ENCODE measurements at places on chromosomes 3 and 15.
A peak's percentile ranks its signal among the peaks of the same experiment; 100 is the strongest.

GRCh38 chr15:53196242-53196641, 406.1 kb upstream of the ONECUT1 start:
- no peak for DNase-seq

DNA sequence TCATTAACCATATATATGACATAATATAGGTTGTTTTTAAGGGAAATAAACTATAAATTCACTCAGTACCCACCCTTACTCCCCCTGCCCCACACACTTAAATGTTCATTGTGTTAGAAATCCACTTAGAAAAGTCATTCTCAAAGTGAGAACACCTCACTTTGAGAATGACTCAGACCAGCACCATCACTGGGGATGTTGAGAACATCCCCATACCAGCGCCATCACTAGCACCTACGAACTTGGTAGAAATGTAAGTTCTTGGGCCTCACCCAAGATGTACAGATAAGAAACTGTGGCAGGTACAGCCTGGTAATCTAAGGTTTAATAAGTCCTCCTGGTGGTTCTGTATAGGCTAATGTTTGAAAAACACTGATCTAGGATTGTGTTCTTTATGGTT, 362.6 kb downstream of the LPP start:
- DNase-seq = no peak

GRCh38 chr3:3556078-3556477, 243.2 kb upstream of the LRRN1 start:
- no peak for DNase-seq

DNA sequence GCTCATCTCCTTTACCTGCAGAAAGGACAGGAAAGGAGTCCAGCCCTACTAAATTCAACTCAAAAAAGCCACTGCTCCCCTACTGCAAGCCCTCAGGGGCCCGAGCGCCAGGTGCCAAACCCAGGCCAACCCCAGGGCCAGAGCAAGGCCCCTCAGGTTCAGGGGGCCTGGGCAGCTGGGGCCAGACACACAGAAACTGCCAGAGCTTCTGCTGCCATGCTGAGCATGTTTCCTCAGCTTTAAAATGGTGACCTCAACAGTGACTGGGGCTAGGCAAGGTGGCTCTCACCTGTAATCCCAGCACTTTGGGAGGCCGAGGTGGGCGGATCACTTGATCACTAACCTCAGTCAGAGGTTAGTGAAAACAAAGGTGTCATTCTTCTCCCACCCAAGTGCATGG, 38.8 kb downstream of the KLHL25 start:
- DNase-seq = no peak

- no peak for DNase-seq
Measured at GRCh38 chr3:117666812-117667211, 957.2 kb downstream of the TUSC7 start.

GRCh38 chr15:34754171-34754601, 612 bp downstream of the GJD2 start:
- DNase-seq = no peak

DNA sequence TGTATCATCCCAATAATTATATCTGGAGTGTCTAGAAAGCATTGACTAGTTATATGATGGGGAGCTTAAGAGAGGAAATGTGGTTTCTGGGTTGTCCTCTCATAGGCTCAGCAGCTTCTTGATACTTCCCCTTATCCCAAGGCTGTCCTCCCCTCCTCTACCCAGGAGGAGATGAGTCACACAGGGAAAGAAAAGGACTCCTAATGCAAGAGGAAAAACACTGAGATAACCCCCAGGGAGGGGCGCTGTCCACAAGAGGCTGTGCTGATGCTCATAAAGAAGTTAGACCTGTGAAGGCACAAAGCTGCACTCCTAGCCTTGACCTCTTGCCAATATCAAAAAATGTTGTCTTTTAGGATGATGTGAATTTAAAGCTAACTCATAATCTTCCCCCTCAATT, 28.8 kb upstream of the GYG1 start:
- peak; percentile 74 for DNase-seq

DNA sequence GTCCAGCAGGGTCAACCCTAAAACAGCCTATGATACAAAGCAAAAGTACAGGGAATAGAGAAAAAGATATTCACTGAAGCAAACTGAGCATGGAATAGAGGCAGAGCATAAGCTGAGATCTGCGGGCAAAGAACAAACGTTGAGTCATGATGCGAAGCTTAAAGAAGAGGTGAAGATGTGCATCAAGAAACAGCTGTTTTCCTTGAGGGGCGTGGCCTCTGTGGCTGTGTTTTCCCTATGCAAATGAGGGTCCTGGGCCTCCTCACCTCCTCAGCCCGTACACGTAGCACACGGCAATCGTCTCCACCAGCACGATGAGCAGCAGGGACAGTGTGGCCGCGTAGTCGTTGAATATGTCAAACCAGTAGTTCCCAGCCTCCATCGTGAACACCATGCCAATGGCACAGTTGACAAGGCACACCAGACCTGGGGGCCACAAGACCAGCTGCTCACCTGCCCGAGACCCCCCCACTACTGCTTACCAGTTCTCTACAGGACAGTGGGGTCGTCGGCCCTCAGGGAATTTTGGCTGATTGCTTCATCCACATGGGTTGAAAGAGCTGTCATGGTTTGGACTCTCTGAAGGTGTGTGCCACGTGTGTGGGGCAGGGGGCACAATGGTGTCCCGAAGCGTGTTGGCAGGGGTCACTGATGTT, 33.6 kb downstream of the SLC6A20 start:
- no peak for DNase-seq

GRCh38 chr3:9077029-9077428, 113.8 kb upstream of the RAD18 start:
- no peak for DNase-seq

GRCh38 chr15:65042776-65043327, 2.3 kb upstream of the SLC51B start:
- no peak for DNase-seq

GRCh38 chr3:123884993-123885392, 861 bp upstream of the MYLK start:
- no peak for DNase-seq

DNA sequence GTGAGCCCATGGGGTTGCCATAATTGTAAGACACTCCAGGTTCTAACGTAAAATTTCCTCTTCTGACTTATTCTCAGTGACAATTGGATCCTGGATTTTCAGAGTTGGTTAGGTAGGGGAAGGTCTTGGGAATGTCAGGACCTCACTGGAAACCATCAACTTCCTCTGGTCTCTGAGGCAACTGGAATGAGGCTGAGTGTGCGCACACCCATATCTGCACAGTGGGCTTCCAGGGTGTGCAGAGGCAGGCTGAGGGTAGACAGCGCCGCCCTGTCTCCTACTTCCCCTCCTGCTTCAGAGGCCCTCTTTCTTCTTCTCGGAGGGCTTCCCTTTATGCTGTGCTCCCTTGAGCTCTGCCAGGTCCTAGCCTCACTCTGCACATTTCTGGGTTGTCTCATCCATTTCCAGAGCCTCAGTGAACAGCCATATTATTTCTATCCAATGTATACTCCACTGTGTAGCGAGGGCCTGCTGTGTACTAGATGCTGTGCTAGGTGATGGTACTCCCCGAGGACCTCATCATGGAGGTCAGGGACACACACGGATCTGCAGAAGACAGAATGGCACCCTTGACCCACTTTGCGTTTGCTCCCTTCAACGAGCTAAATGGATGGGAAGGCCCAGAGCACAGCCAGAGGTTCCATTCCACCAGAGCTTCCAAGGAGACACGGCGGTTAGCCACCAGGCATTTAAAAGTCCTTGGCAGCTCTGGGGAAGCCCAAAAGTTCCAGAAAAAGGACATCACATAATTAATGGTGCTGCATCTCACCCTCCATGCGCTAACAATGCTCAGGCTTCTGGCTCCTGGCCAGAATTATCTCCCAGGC, 18.3 kb downstream of the ACAA1 start:
- DNase-seq = no peak

DNA sequence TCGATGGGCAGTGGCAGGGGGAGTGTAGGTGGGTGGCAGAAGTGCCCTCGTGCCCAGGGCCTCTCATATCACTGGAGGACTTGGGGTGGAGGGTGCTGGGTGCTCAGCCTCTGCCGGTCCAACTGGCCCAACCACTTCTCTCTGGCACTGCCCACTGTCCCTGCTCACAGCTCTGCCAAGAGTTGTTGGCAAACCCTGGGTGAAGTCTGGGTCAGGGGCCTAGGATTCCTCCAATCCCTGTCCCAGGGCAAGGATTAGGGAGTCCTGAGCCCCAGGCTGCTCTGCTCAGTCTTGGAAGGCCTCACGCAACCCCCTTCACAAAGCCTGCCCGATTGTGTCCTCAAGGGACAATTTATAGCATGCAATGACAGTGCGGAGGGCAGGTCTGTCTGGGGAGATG, 5.2 kb upstream of the PRKCD start:
- no peak for DNase-seq

DNA sequence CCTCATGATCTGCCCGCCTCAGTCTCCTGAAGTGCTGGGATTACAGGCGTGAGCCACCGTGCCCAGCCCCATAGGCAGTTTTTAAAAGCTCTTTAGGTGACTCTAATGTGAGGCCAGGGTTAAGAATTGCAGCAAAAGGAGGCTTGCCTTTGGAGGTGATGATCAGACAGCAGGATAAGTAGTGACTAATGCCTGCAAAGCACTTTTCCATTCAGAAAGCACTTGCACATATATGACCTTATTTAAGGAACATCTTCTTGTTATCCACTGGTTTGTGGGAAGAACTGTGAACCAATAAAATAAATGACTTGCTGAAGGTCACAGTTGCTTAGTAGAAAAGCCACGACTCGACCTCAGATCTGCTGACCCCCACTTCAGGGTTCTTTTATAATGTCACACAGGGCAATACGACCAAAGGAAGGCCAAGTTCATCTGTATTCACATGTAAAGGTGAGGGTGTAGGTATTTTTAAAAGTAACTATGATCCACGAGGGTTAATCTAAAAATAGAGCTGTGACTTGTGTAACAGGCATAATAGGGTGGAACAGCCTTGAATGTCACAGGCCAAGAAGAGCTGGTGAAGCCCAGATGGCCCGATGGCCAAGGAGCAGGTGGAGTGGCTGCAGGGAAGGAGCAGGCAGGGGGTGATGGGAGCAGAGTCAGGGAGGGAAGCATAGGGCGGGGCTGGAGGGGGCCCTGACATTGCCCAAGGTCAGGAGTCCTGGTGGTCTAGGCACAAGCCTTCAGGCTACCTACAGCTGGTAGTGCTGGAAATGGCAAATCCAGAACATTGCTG, 24.4 kb downstream of the LARP6 start:
- no peak for DNase-seq

GRCh38 chr15:40266828-40267304, 16.0 kb downstream of the ANKRD63 start:
- no peak for DNase-seq

DNA sequence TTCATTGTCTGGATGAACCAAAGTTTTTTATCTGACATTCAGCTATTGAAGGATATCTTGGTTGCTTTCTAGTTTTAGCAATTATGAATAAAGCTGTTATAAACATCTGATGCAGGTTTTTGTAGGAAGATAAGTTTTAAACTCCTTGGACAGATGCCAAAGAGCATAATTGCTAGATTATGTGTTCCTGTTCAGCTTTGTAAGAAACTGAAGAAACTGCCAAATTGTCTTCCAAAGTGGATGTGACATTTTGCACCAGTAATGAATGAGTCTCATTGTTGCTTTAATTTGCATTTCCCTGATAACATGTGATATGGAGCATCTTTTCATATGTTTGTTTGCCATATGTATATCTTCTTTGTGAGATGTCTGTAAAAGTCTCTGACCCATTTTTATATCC, 239.9 kb upstream of the TTC14 start:
- DNase-seq = no peak

- DNase-seq = peak; percentile 61
Measured at GRCh38 chr3:182212479-182213076, 500.9 kb downstream of the SOX2 start.

GRCh38 chr3:14288833-14289451, 110.3 kb downstream of the LSM3 start:
- DNase-seq = no peak

DNA sequence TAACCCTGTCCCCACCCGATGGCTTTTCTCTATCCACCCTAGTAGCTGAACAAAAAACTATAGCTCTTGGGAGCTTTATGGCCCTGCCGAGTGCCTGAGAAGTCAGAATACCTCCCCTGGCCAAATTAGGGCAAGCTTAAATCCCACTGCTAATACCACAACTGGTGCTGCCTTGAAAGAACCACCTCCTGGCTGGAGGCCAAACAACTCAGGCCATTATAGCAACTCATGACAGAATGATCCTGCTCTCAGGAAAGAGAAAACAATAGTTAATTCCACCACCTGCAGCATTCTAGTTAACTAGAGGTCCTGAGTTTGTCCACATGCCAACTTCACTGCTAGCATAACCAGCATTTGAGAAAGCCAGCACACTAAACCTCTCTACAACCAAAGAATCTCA, 123.2 kb downstream of the RTP4 start:
- DNase-seq = no peak

DNA sequence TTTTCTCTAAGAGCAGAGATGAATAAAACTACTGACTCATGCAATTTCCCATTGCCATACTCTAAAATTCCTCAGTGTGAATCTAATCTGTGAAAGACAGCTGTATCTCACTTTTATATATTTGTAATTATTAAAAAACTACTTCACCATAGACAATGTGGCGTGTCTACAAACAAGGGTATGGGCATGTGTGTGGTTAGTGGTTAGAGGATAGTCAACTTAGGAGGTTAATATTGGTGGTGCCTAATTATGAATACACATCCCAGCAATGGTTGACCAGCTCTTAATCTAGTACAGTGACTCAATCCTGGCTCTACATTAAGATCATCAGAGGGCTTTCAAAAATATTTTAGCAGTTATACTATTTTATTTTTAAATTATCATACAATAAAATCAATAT, 94.5 kb downstream of the GOLIM4 start:
- DNase-seq = no peak

- DNase-seq = no peak
Measured at GRCh38 chr15:41017066-41017735, 63.9 kb downstream of the CHAC1 start.

- DNase-seq = no peak
Measured at GRCh38 chr3:72317491-72317890, 530.8 kb downstream of the SHQ1 start.

GRCh38 chr3:14411166-14411526, 8.7 kb downstream of the SLC6A6 start:
- no peak for DNase-seq

DNA sequence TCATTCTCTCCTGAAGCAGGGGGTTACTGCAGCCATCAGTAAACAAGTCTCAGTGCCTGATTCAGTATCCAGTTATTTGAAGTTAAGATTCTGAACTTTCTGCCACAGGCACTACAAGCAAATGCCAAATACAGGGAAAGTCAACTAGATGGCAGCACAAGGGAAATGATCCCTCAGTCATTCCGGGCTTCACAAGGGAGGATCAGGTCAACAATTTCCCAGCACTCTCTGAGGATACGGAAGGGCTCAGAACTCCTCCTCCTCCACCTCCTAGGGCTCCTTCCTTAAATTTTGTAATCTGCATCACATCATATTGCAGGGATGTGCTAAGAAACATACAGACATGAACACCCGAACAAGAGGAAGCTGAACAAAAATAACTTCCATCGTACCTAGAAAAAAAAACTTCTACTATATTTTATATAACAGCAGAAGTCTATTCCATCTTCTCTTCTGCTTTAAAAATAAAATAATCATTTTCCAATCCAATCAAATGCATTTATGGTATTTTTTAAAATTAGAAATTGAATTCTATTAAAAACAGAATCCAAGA, 187.1 kb downstream of the FMN1 start:
- peak; percentile 32 for DNase-seq
